Cardiac septum (tissue), 1 donor: ENCODE measurements at places on chromosomes 6 and 20. TPM values are rescaled to one million over a fixed set of nuclear protein-coding genes. Genes with fewer than 3 reads are reported as not detected.

POM121L2 gene
- not detected for total RNA-seq

SLC22A1 gene
- total RNA-seq = not detected

APCDD1L gene
- 1.4 TPM for total RNA-seq

MROH8 gene
- 3.8 TPM for total RNA-seq

NFYA gene
- total RNA-seq = 12.9 TPM

MUCL3 gene
- not detected for total RNA-seq

TGM3 gene
- not detected for total RNA-seq

DNA sequence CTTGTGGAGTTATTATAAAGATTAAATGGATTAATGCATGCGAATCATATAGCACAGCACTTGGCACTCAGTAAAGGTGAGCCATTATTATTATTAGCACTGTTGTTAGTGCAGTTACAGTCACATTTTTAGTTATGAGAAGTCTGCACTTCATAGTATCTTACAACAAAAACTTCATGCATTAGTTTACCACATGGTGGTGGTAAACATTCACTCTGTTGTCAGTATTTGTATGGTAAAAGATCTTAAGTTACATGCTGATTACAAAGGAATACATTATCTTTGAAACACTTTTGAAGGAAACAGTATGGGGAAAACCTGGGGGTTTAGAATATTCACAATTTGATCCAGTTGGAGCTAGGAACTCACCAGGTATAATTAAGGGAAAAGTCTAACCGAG lies 20.8 kb downstream of the TMEM14A start:
- DNase-seq = no peak

DNA sequence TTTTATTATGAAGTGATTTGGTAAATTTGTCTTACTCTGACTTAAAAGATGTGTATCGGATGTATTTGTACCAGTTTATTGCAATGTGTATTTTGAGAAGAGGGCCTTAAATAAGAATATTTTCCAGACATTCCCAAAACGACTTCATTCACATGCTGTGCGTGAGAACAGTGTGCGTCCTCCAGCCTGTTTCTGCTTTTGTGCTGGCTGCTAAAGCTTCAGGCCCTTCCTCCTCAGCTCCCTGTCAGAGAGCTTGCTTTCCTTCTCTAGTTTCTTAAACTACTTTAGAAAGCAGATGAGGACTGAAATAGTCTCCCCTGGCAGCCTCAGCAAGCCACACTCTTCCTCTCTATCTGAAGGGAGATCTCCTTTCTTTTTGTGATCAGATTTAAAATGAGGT lies 157.8 kb downstream of the SAMD5 start:
- DNase-seq = no peak

DNA sequence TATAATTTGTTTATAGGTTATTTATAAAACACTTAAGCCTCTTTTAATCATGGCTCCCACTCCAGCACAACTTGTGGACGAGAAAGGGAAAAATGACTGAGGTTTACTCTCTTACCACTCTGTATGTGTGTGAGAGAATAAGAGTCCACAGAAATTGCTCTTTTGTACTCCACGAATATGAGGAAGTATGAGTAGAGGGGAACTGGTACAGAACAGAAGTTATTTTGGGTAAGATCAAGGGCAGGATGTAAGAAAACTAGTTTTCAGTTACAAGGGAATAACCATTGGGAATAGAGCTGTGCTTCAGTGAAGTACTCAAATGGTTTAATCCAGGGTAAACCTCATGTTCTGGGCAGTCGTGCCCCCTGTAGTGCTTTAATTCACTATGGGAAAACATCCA lies 72.6 kb downstream of the REV3L start:
- DNase-seq = no peak

DNA sequence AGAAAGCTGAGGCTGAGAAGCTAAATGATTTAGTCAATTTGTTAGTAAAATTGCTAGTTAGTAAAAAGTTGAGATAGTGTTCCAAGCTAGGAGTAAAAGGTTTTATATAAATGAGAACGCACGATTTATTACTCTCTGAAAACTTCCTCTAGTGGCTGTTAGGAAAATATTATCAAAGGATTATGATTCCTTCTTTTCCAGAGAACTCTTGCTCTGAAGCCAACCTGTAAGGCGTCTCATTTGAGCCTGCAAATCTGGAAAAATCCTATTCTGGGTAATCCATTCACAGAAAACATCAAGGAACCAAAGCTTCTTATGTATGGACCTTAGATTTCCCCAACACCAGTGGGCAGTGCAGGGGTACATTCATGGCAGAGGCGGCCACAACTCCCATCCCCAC lies 252.7 kb downstream of the SOD2 start:
- DNase-seq = no peak

- DNase-seq = no peak
Observed at GRCh38 chr20:34753706-34754461, 49.7 kb downstream of the TP53INP2 start.

DNA sequence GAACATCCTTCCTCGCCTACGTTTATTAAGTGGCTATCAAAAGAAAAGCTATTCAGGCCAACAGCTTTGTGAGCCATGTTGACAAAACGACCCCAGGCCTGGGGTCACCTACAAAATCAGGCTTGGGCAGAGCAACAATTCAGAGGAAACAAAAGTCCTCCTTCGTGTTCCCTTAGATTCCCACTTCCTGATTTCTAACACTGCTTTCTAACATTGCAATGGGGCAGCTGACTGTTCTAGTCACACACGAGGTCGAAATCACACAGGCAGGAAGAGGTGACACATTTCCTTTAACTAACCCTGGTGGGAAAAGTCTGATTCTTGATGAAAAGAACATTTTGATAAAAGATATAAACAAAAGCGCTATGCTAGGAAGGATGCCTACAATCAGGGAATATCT lies 31.9 kb downstream of the WDR27 start:
- no peak for DNase-seq

DNA sequence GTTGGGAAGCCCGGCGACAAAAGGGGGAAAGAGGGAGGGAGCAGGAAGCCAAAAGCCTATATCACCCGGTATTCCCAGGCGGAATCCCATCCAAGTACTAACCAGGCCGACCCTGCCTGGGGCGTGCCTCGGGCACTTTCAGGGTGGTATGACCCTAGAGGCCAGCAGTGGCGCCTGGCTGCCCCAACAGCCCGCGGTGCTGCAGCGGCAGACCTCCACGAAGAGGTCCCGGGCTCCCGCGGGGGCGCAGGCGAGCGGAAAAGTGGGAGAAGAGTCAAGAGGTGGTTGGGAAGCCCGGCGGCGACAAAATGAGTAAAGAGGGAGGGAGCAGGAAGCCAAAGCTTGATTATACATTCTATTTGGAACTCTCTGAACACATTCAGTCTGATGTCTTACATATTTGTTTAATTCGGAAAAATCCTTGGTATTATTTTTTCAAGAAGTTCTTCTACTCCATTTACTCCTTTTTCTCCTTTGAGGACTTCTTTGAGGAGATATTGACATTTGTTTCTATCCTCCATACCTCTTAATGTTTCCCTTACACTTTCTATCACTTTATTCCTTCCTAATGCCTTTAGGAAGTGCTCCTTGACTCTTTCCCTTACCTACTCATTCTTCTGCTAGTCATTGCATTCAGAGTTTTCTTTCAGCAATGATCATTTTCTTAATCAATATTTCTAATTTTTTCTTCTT lies 11.5 kb downstream of the TREML4 start:
- no peak for DNase-seq

DNA sequence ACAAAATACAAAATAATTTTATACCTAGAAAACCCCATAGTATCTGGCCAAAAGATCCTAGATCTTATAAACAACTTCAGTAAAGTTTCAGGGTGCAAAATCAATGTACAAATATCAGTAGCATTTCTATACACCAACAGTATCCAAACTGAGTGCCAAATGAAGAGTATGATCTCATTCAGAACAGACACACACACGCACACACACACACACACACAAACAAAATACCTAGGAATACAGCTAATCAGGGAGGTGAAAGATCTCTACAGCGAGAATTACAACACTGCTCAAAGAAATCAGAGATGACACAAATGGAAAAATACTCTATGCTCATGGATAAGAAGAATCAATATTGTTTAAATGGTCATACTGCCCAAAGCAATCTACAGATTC lies 49.2 kb downstream of the TOMM6 start:
- no peak for DNase-seq

DNA sequence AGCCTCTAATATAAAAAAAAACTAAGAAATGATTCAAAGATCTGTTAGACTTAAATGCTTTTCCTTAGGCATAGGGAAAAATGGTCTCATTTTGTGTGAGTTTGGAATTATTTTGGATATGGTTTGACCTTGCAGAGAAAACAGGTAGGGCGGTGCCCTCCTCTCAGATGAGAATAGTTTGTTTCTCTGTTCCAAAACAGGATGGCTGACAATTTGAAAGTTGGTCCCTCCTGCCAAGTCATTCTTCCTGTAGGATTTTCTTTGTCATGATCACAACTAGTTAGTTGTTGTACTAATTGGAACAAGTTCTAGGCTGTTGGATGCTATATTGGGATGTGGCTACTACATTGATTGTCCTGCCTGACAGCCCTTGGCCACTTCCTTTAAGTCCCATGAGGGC lies 108.6 kb downstream of the BCKDHB start:
- no peak for DNase-seq

DNA sequence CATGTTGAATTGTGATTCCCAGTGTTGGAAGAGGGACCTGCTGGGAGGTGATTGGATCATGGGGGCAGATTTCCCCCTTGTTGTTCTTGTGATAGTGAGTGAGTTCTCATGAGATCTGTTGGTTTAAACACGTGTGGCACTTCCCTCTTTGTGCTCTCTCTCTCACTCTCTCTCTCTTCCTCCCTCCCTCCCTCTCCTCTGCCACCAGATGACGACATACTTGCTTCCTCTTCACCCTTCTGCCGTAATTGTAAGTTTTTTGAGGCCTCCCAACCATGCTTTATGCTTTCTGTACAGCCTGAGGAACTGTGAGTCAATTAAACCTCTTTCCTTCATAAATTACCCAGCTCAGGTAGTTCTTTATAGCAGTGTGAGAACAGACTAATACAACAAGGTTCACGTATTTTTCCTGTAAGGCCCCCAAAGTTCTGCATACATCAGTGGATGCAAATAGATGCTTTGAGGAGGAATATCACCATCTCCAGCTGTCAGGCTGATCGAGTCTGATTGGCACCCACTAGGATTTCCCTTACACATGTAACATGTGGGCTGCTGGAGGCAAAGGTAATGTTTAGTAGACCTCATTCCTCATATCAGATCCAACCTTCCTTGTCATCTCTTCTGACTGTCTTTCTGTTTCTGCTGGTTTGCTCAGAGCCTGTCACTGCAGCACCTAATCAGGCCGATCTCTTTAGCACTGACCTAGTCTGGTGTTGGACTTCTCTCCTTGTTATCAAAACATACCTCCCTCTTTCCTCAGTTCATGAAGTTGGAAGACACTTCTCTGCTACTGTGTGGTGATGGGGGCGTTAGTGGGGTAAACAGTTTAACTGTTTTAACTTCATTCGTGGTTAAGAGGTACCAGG lies 54.3 kb upstream of the BACH2 start:
- DNase-seq = no peak

GRCh38 chr6:138944412-138944811 lies 43.6 kb downstream of the REPS1 start:
- DNase-seq = no peak

- DNase-seq = no peak
Observed at GRCh38 chr6:21208796-21209186, 384.8 kb upstream of the SOX4 start.

DNA sequence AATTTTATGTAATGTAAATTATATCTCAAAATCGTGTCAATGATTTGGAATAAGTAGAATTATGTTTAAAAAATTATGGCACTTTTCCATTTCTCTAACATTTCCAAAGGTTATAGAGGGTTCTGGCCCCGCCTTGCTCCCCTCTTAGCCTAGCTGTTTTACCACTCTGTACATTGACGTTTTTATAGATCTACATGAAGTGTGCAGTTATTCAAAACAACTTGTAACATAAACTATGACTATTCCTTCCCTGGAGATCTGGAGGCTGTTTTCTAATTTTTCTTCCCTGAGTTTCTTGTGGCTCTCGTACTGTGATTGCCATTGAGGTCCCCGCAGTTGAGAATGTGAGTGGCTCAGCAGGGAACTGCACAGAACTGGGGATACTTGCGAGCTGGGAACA lies 48.4 kb downstream of the IYD start:
- no peak for DNase-seq

- no peak for DNase-seq
Observed at GRCh38 chr20:22402550-22402949, 181.8 kb downstream of the FOXA2 start.
